Right ventricle myocardium superior (tissue), 1 donor: ENCODE measurements at places on chromosomes 7 and 10.

- DNase-seq: no peak
Measured at GRCh38 chr7:115009736-115010440, 88.0 kb downstream of the MDFIC start.

GRCh38 chr10:14583252-14583651 is 191.4 kb downstream of the FAM107B start:
- no peak for DNase-seq

GRCh38 chr7:73876361-73876760 is 15.4 kb downstream of the TMEM270 start:
- DNase-seq: no peak

DNA sequence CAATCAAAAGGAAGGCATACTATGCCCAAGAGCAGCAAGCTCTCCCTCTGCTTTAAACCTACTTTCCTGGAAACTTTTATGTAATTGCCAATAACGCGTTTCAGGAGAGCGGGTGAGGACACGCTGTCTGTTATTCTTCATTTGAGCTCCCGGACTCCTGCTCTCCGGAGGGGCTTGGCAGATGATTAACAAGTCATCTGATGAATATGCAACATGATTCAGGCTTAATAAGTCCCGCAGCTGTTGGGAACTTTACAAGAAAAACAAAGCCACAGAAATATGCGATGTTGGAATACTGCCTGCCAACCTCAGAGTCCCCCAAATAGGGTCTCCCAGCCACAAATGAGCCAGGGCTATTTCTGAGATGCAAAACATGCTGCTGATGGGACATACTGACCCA is 348.0 kb downstream of the GPAM start:
- DNase-seq: no peak

DNA sequence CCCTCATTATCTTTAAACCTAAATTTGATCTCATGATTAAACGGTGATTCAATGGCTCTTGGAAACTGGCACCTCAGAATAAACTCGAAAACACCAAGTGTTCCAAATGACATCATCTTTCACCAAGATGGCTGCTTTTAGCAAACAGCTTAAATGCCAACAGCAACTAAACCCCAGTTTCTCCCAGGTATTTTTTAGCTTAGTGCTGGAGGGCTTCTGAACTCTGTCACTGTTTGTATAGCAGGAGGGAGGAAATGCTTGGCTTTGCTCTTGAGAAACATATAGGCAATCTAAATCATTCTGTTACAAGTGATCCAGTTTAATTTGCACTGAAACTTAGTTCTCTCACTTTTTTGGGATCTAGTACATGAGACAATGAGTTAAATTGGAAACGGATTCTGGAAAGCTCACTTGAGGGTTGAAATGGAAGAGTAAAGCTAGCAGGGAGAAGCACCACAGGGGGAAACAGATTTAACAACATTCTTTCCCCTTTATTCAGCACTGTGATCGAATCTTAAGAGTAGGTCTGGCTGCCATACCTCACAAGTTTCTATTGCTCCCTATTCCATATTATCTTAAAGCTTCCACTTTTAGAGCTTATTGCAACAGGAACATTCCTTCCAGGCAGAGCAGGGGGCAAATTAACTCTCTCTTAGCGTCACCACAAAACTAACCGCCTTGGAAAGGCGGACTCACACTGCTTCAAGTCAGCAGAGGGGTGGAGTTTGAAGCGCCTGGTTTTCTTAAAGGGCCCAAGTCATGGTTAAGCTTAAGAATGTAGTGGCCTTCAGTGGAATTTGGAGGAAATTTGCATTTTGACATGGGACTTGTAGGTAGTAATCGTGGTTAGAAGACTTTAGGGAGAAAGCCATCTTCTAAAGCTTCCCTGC is 1.8 kb upstream of the CCDC6 start:
- DNase-seq: peak; percentile 50

- no peak for DNase-seq
Measured at GRCh38 chr10:113239566-113240350, 289.7 kb downstream of the TCF7L2 start.

DNA sequence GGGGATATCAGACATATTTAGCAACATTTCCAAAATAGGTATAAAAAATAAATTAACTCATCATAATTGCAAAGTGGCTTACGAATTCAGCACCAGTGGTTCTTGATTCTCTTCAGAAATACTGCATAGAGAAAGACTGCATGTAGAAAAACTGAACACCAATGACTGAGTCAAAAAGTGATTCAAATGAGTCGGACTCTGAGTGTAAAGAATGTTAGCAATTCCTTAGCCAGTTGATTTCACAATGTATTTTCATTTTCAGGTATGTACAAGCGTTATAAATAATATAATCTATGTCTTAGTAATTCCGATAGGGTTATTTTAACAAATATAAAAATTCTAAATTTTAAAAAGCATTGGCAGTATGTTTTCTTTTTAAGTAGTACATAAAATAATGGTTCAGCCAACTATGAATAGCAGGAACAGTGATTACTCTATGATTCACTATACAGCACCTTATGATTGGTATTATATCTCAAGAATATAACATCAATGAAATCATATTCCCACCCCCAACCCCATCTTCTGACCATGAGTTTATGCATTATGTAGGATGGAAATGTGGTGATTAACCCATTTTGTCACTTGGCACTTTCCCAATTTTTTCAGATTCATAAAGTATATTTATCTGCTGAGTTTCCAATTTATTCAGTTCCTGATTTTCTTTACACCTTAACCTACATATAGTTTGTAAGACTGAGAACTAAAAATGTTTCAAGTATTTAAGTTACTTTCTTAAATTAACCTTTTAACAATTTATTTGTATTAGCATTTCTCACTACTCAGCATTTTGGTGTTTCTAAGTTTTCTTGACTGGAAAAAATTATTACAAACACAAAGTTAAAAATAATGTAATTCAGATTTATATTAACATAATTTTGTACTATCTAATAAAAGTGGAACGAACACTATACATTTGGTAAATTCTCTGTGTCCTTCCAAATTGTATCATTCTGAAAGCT is 33.9 kb downstream of the DNAJC1 start:
- no peak for DNase-seq

- DNase-seq: no peak
Measured at GRCh38 chr10:6498771-6499170, 81.3 kb downstream of the PRKCQ start.

GRCh38 chr7:22082553-22082885 is 136.8 kb upstream of the CDCA7L start:
- no peak for DNase-seq

DNA sequence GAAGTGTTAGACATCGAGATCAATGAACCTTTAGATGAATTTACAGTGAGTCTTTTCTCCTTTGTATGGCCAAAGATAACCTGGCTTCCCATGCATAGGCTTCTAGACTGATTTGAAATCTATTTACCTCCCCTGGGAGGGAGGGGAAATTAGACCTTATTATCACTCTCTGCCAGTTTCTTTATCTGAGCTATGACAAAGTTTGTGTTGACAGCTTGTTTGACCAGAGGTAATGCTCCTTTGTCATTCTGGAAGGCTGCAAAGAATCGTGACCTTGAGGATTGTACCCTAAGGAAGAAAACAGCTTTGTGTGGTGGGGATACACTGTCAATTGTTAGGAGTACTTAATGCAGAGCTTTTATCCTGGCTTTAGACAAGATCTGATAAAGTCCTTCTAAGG is 36.4 kb downstream of the RBM33 start:
- no peak for DNase-seq

GRCh38 chr7:118478931-118479330 is 254.4 kb downstream of the ANKRD7 start:
- no peak for DNase-seq

- DNase-seq: no peak
Measured at GRCh38 chr7:145986248-145986874, 130.2 kb upstream of the CNTNAP2 start.

- DNase-seq: peak; percentile 55
Measured at GRCh38 chr7:2444476-2444875, 31.7 kb downstream of the GRIFIN start.
